ENCODE measurements at places on chromosomes 1 and 21.

GRCh38 chr1:74763807-74764206, 30.9 kb downstream of the TYW3 start:
- no peak for DNase-seq

DNA sequence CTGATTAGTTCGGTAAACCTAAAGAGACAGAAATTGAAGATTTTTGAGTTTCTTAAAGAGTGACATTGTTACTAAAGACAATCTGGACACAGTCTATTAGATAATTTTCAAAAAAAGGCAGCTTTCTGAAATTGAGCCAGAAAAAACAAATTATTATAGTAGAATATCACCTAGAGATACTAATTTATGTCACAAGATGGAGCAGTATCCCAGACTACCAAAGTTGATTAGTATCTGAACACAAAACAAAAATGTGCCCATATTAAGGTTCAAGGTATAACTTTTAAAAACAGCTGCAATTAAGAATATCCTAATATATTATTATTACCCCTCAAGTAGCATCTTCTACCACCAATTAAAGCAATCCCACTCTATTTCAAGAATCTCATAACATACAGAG, 40.5 kb upstream of the SYT2 start:
- no peak for DNase-seq

GRCh38 chr1:159881622-159882526, 18.1 kb downstream of the CFAP45 start:
- DNase-seq = peak; percentile 28

DNA sequence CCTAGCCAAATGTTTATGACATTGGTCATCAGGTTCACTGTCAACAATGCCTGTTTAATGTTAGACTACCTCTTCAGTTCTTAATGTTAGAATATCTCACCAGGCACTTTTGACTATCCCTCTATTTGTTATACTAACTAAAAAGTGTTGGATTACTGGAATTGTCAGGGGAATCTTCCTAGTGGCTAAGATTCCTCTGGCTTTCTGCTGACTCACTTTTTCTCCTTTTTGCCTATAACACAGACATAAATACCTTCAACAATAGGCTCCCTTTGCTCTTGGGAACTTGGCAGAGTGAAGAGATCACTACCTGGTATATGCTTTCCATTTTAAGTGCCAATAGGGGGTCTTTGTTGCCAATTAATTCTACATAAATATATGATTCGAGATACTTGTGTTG, 68.5 kb downstream of the TMEM200B start:
- no peak for DNase-seq

GRCh38 chr1:22452481-22452957, 868 bp downstream of the ZBTB40 start:
- peak; percentile 14 for DNase-seq

DNA sequence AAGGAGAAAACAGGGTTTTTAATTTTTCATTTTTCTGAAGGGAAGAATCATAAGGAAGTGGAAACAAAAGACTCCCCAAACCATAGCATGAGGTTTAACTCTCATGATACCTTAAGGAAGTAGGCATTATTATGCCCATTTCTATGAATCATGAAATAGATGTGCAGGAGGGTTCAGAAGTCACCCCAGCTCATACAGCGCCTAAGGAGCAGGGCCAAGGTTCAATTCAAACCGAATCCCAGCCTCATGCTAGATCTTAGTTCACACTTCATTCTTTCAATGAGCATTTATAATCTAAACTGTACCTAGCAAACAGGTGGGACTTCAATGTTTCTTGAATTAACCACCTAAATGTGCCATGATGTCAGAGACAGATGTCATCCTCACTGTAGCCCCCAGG, 111.9 kb upstream of the SLC25A33 start:
- no peak for DNase-seq

Data from activated CD4-positive, alpha-beta T cell treated with anti-CD3 and anti-CD28 coated beads for 48 hours (primary cell).